ENCODE measurements at places on chromosomes 12 and 14.

DNA sequence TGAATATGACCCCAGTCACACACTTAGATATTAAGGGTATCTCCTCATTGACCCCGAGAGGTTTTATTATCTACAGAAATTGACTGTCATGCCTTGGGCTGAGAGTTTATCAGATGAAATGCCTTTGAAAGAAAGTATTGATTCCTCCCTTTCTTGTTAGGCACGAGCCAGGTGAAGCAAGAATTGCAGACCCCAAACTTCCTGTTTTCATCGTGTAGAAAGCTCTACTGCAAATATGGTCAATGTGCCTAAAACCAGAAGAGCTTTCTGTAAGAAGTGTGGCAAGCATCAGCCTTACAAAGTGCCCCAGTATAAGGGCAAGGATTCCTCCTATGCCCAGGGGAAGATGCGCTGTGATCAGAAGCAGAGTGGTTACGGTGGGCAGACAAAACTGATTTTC is 143.9 kb upstream of the FUT8 start:
- no peak for DNase-seq

- DNase-seq = no peak
These were observed 17.9 kb upstream of the TC2N start for GRCh38 chr14:91885113-91885712.

GRCh38 chr14:101500681-101501080 is 60.6 kb upstream of the DIO3 start:
- DNase-seq = no peak

DNA sequence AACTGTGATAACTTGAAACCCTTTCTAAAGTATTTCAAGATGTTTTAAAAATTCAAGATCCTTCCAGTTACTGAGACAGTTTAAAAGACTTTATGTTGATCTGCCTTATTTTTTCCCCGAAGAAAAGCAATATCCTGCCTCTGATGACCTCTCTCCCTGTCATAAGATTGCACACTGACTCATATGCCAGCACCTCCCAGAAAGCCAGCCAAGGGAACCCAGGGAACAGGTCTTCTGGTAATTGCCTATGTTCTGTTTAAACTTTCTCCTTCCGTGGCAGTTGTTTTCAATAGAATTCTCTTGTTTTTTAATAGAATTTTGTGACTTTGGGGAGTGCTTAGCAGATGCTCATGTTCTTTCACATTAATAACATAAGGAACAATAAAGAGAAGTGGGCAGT is 300.2 kb upstream of the PRKD1 start:
- DNase-seq = no peak

GRCh38 chr12:84805474-84805858 is 107.1 kb downstream of the SLC6A15 start:
- DNase-seq = no peak

- DNase-seq = no peak
These were observed 3.2 kb downstream of the SIX6 start for GRCh38 chr14:60512126-60512525.

GRCh38 chr12:119340578-119340977 is 6.0 kb downstream of the CCDC60 start:
- no peak for DNase-seq

GRCh38 chr14:38544776-38545175 is 288.9 kb upstream of the CLEC14A start:
- DNase-seq = no peak

DNA sequence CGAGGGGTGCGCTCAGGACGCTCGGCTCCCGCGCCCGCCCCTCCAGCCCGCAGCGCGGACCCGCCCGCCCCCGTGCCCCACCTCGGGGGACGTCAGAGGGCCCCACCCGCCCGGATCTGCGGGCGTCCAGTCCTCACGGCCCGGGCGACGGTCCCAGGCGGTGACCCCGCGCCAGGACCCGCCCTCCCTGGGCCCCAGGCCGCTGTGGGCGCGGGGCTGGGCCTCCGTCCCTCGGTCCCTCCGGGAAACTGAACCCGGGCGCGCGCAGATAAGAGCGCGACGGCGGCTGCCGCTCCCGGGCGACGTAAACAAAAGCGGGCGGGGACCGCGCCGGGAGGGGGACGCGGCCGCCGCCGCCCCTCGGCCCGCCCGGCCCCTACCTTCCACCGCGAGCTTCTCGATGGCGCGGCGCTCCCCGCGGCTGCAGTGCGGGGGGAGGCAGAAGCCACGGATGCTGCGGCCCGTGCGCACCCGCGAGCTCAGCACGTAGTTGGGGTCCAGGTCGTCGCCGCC is 1.1 kb downstream of the CKB start:
- no peak for DNase-seq

DNA sequence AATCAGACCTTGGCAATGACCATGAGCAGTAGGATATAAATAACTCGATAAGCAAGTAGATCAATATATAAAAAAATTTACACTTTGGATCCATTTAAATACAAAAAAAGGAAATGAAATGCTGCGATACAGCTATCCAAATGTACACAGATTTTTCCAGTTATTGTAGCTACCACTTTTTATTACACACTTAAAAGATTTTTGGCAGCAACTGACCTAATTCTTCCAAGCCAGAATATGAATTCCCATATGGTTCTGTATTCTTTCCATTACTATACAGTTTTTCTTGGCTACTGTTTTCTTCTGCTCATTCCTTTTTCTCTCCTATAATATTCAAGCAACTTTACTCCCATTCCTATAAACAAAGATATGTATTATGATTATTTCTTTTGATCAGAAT is 52.2 kb downstream of the TMTC1 start:
- no peak for DNase-seq

DNA sequence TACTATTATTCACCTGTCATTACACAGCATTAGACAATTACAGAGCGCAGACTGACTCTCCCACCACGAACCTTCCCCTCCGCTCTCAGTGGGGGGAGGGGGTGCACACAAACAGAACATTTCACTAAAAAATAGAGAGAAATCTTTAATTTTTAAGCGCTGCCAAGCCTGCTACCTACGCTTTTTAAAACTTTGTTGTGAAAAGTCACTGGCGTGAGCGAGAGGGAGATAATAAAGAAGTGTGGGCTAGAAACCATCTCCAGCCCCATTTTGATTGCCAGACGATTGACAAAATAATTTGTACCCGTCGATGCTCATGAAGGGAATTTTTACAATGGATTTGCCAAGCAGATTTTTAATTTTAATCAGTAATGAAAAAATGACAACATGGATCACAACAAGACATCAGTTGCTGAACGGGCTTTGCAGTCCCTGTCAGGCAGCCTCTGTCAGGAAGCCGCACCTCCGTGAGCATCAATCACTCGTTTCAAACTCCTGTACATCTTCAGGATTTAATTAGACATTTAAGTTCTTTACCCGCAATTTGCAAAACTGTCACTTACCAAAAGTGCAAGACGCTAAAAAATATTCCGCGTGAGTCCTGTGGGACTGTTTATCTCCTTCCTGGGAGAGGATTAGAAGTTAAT is 209.1 kb downstream of the BCL11B start:
- DNase-seq = no peak

DNA sequence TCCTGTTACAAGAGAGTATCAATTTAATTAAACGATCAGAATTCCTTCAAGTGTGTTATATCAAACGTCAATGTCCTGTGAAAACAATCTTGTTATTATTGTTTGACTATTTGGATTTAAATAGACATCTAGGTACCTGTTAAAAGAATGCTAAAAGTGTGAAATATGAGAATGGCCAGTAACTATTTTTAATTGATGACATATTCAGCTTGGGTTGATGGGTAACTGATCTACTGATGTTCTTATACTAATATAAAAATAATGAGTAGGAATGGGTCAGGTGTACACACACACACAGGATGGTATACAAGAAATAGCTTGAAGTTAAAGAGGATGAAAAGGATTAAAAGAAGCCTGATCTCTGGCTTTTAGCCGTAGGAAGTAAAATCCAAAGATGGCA is 146.0 kb downstream of the SLC38A4 start:
- DNase-seq = no peak

All from stimulated activated CD4-positive, alpha-beta T cell treated with anti-CD3 and anti-CD28 coated beads, TNF-alpha, amount 100 ng/mL, for 24 hours (primary cell).